ENCODE measurements at places on chromosomes 2 and 18. TPM values are rescaled to one million over a fixed set of nuclear protein-coding genes. Genes with fewer than 3 reads are reported as not detected.

RABL2A gene
- 5.5 TPM for total RNA-seq

AGBL5 gene
- 2.1 TPM for total RNA-seq

HOXD8 gene
- 19.8 TPM for total RNA-seq

ALK gene
- total RNA-seq = not detected

SLC38A11 gene
- total RNA-seq = not detected

ARHGEF4 gene
- total RNA-seq = 9.6 TPM

TCF23 gene
- total RNA-seq = not detected

HRH4 gene
- total RNA-seq = not detected

ZNF396 gene
- total RNA-seq = 0.21 TPM

DNA sequence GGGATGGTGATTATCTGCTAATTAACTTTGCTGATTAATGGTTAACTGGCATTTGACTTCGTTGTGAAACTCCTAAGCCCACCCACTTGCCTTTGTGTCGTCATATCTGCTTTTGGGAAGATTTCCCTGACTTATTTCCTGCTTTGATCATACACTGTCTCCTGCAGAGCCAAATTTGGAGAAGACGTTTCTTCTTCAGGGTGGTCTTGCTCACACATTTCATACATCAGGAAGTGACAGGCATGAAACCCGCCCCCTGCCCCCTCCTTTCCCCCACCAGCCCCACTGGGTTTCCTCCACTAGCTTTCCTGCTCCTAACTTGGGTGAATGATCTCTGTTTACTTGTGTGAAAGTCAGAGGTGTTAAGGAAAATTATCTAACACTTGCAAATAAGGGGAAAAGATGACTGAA is 300.1 kb downstream of the TSN start:
- DNase-seq = no peak
- no peaks in the 10 kb centered on the region for H3K27me3 ChIP-seq
- no peaks in the 10 kb centered on the region for H3K4me1 ChIP-seq
- H3K4me3 ChIP-seq = no peak overlapping the region
- H3K36me3 ChIP-seq = no peaks in the 10 kb centered on the region
- H3K27ac ChIP-seq = no peak overlapping the region

GRCh38 chr2:111143843-111144198 is 23.1 kb downstream of the BCL2L11 start:
- peaks cover 3% of the 10 kb centered on the region for H3K36me3 ChIP-seq
- H3K4me3 ChIP-seq = no peak overlapping the region
- no peak for DNase-seq
- no peaks in the 10 kb centered on the region for H3K4me1 ChIP-seq
- H3K27me3 ChIP-seq = no peaks in the 10 kb centered on the region

DNA sequence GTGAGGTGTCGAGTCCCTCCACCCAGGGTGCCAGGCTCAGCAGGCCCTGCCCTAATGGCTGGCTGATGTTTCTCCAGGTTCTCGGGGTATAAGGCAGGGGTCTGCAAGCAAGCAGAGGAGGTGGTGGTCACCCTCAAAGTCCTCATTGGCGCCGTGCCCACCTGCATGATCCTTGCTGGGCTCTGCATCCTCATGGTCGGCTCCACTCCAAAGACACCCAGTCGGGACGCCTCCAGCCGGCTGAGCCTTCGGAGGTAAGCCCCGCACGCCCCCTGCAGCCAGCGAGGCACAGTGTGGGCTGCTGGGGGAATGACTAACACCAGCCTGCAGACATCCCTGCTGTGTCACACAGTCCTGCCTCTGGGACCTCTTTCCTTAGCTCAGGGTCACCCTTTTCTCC is 14.1 kb downstream of the MFSD2B start:
- H3K4me3 ChIP-seq = no peak overlapping the region
- H3K27ac ChIP-seq = no peak overlapping the region
- no peak for DNase-seq
- H3K4me1 ChIP-seq = no peaks in the 10 kb centered on the region
- H3K27me3 ChIP-seq = no peaks in the 10 kb centered on the region
- peaks cover 21% of the 10 kb centered on the region for H3K36me3 ChIP-seq

- no peak for DNase-seq
- H3K27me3 ChIP-seq = no peaks in the 10 kb centered on the region
Observed at GRCh38 chr2:234437642-234438304, 59.1 kb downstream of the ARL4C start.

DNA sequence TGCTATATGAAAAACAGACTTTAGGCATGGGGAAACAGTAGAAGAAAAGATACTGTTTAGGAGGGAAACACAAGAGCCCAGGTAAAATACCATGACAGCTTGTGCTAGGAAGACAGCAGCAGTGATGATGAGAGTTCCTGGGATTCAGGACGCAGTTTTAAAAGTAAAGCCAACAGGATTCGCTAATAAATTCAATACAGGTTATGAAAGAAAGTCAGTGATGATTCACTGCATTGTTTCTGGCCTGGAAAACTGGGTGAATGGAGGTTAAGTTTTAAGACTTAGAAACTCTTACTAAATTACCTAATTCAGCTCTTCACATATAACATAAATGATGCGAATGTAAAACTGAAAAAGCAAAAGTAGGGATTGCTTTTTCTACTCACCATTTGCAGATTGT is 27.9 kb upstream of the RNU4ATAC start:
- no peak overlapping the region for H3K4me3 ChIP-seq
- H3K27ac ChIP-seq = no peak overlapping the region
- H3K27me3 ChIP-seq = no peaks in the 10 kb centered on the region
- peaks cover 35% of the 10 kb centered on the region for H3K36me3 ChIP-seq
- DNase-seq = no peak

DNA sequence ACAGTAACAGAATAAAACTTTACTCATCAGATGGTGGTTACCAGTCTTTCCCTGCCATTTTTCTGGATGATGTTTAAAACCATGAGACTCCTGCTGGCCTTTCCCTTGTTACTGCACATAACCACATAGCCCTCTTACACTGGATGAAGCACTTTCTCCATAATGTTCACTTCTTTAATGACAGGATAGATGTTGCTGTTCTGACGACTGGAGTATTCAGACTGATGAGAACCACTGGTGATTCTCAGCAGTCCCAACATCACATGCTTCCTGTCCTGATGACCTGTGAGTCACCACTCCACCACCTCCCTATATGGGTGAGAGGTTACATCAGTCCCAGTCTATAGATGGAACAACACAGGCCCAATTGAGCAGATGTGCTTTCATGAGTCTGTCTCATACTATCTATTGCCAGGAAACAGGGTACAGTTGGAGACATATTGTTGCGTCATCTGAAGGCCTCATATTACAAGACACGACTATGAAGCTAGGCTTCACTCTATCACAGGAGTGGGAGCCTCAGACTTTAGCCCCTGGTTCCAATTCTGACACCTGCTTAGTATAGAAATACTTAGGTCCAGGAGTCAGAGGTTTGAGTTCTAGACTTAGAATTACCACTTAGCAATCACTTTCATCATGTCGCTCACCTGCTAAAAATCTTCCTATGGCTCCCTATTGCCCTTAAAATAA is 145.7 kb upstream of the KLF7 start:
- no peaks in the 10 kb centered on the region for H3K4me1 ChIP-seq
- no peak overlapping the region for H3K27ac ChIP-seq
- peak; percentile 80 for DNase-seq
- H3K27me3 ChIP-seq = no peaks in the 10 kb centered on the region
- no peaks in the 10 kb centered on the region for H3K36me3 ChIP-seq
- no peak overlapping the region for H3K4me3 ChIP-seq

DNA sequence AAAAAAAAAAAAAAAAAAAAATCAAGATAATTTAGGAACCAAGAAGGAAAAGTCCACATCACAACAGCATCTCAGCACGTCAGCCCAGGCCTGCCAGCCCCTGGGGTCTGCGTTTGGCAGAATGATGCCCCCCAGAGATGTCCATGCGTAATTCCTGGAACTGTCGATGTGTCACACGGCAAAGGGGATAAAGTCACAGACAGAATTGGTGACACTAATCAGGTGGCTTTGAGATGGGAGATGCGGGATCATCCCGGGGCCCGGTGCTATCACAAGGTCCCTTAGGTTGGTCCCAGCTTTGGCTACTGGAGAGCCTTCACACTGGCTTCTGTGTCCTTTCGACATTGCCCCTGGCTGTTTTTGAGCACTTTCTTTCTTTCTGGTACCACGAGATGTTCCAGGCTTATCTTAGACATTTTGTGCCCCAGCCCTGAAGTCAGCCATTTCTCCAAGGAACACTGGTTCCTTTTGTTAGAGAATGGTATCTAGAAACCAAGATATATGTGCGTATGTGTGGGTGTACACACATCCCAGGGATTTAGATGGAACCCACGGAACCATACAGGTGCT is 20.7 kb downstream of the RAMP1 start:
- no peak overlapping the region for H3K4me3 ChIP-seq
- H3K4me1 ChIP-seq = peaks cover 22% of the 10 kb centered on the region
- H3K36me3 ChIP-seq = peaks cover 25% of the 10 kb centered on the region
- no peak for DNase-seq
- no peaks in the 10 kb centered on the region for H3K27me3 ChIP-seq

DNA sequence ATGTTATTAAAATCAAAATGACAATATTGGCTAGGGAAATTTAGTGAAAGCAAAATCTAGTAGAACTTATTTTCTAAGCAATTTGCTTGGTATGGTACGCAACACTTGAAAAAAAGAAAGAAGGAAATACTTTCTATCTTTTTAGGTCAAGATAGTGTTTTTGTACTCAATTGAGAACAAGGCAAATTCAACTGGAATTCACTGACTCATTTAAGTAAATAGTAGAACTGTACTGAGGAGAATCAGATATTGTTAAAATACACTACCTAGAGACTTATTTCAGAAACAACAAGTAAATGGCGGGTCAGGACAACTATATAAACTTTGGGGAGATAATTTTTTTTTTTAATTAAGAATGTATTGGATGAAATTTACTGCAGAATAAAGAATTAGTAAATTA is 18.9 kb downstream of the ZRANB3 start:
- no peaks in the 10 kb centered on the region for H3K4me1 ChIP-seq
- no peaks in the 10 kb centered on the region for H3K36me3 ChIP-seq
- no peak overlapping the region for H3K4me3 ChIP-seq
- no peaks in the 10 kb centered on the region for H3K27me3 ChIP-seq

GRCh38 chr2:165573534-165574461 is 104.3 kb downstream of the CSRNP3 start:
- DNase-seq = no peak
- no peaks in the 10 kb centered on the region for H3K27me3 ChIP-seq
- H3K4me3 ChIP-seq = peak overlapping the region; percentile 43
- H3K36me3 ChIP-seq = no peaks in the 10 kb centered on the region
- no peaks in the 10 kb centered on the region for H3K4me1 ChIP-seq

GRCh38 chr2:164275659-164276058 is 345.6 kb downstream of the GRB14 start:
- no peaks in the 10 kb centered on the region for H3K4me1 ChIP-seq
- H3K4me3 ChIP-seq = no peak overlapping the region
- H3K27ac ChIP-seq = no peak overlapping the region
- no peaks in the 10 kb centered on the region for H3K27me3 ChIP-seq

DNA sequence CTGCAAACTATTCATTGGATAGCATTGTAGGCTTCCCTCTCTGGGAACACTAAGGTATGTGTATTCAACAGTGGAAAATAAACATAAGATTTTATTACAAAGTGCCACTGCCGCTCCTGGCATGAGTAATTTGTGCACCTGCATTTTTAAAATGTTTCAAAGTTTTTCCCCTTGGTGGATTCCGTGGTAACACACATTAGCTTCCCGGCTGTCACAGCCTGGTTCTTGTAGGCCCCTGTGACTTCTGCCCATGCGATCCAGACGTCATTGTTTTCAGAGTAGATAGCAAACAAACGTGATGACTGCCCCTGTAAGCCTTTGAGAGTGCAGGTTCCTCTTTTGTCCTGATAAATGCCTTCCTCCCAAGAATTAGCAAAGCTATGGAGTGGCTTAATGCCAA is 421.0 kb downstream of the ZNF521 start:
- no peak overlapping the region for H3K4me3 ChIP-seq
- H3K36me3 ChIP-seq = no peaks in the 10 kb centered on the region
- H3K27me3 ChIP-seq = no peaks in the 10 kb centered on the region
- no peak overlapping the region for H3K27ac ChIP-seq

- H3K4me1 ChIP-seq = no peaks in the 10 kb centered on the region
- no peak for DNase-seq
- H3K27me3 ChIP-seq = no peaks in the 10 kb centered on the region
Observed at GRCh38 chr2:34098256-34098655, 499.2 kb upstream of the FAM98A start.

DNA sequence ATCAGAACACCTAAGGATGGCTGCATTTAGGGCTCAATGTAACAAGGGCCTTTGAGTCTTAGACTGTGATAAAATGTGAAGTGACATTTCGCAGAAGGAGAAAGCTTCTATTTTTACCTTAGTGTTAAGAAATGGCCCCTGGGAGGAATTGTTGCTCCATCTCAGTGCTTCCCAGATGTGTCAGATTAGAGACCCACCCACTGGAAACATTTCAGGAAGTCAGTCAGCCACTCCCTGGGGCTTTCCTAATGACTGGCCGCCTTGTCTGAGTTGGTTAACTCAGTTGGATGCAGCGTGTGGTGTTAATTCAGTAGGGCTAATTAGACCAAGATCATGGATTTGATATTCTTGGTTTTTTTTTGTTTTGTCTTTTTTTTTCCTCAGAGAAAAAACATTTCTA is 355.9 kb downstream of the PIK3C3 start:
- no peaks in the 10 kb centered on the region for H3K27me3 ChIP-seq
- no peak overlapping the region for H3K4me3 ChIP-seq
- DNase-seq = no peak

GRCh38 chr2:120180066-120180465 is 43.1 kb downstream of the TMEM185B start:
- DNase-seq = no peak
- no peaks in the 10 kb centered on the region for H3K4me1 ChIP-seq
- no peaks in the 10 kb centered on the region for H3K36me3 ChIP-seq
- no peaks in the 10 kb centered on the region for H3K27me3 ChIP-seq
- H3K4me3 ChIP-seq = no peak overlapping the region
- no peak overlapping the region for H3K27ac ChIP-seq

GRCh38 chr2:74149247-74149525 is 1.5 kb upstream of the BOLA3 start:
- no peak overlapping the region for H3K4me3 ChIP-seq
- H3K27me3 ChIP-seq = no peaks in the 10 kb centered on the region
- H3K4me1 ChIP-seq = peaks cover 19% of the 10 kb centered on the region
- no peak for DNase-seq

- DNase-seq = no peak
- no peaks in the 10 kb centered on the region for H3K4me1 ChIP-seq
- no peaks in the 10 kb centered on the region for H3K36me3 ChIP-seq
- H3K27ac ChIP-seq = no peak overlapping the region
Observed at GRCh38 chr2:62627667-62628066, 77.8 kb upstream of the EHBP1 start.

- H3K4me3 ChIP-seq = no peak overlapping the region
- DNase-seq = no peak
- no peaks in the 10 kb centered on the region for H3K4me1 ChIP-seq
Observed at GRCh38 chr18:49980896-49981295, 167.6 kb upstream of the ACAA2 start.

- H3K4me3 ChIP-seq = no peak overlapping the region
- no peaks in the 10 kb centered on the region for H3K27me3 ChIP-seq
- H3K27ac ChIP-seq = no peak overlapping the region
- DNase-seq = no peak
Observed at GRCh38 chr18:12005538-12006487, 24.5 kb downstream of the IMPA2 start.

Data from ascending aorta (tissue), 2 donors.